ENCODE measurements at places on chromosomes 7 and 10. TPM values are rescaled to one million over a fixed set of nuclear protein-coding genes. Genes with fewer than 3 reads are reported as not detected.

Gene RAMP3
- 77.2 TPM for total RNA-seq

Gene TAC1
- total RNA-seq, result not detected

Gene EBF3
- total RNA-seq, result 5.8 TPM

Gene IFIT1B
- not detected for total RNA-seq

- no peaks in the 10 kb centered on the region for H3K27me3 ChIP-seq
- H3K27ac ChIP-seq, result no peak overlapping the region
- no peaks in the 10 kb centered on the region for H3K4me1 ChIP-seq
- no peak overlapping the region for H3K4me3 ChIP-seq
- no peaks in the 10 kb centered on the region for H3K36me3 ChIP-seq
- no peak for DNase-seq
These were observed 26.4 kb downstream of the RAB11FIP2 start for GRCh38 chr10:118020365-118020764.

DNA sequence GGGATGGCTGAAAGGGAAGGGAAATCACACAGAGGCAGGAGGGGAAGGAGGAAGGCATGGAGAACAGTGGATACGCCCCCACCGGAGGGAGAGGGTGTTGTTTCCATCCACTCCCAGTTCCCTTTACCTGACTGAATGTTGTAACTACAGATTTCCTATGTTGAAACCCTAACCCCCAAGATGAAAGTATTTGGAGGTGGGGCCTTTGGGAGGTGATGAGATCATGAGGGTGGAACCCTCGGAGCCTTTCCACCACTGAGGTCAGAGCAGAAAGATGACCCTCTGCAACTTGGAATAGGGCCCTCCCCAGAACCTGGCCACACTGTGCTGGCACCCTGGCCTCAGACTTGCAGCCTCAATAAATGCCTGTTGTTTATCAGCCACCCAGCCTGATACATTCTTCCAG lies 48.6 kb upstream of the CNPY1 start:
- no peak for DNase-seq
- H3K36me3 ChIP-seq, result no peaks in the 10 kb centered on the region
- H3K4me1 ChIP-seq, result peaks cover 5% of the 10 kb centered on the region
- H3K27me3 ChIP-seq, result no peaks in the 10 kb centered on the region
- no peak overlapping the region for H3K4me3 ChIP-seq

DNA sequence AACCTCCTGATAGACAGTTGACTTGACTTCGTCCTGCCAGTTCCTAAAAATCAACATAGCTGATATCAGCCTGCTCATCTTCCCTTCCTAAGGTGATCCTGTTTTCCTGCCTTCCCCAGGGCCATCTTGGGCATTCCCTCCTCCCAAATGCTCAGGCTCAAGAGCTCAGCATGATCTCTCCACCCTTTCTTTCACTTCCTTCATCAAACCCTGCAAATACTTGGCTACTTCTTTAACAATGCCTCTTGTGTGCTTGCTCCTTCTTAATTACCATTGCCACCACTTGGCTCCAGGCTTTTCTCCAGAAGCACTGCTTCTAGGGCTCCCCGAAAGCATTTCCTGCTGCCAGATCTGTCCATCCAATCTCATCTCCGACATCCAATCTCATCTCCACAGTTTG lies 7.3 kb downstream of the FSCN3 start:
- H3K36me3 ChIP-seq, result no peaks in the 10 kb centered on the region
- no peak for DNase-seq
- H3K4me3 ChIP-seq, result no peak overlapping the region
- no peaks in the 10 kb centered on the region for H3K4me1 ChIP-seq
- H3K27ac ChIP-seq, result no peak overlapping the region

GRCh38 chr7:34457329-34457728 lies 200.7 kb upstream of the NPSR1 start:
- no peaks in the 10 kb centered on the region for H3K36me3 ChIP-seq
- DNase-seq, result no peak
- no peaks in the 10 kb centered on the region for H3K4me1 ChIP-seq

DNA sequence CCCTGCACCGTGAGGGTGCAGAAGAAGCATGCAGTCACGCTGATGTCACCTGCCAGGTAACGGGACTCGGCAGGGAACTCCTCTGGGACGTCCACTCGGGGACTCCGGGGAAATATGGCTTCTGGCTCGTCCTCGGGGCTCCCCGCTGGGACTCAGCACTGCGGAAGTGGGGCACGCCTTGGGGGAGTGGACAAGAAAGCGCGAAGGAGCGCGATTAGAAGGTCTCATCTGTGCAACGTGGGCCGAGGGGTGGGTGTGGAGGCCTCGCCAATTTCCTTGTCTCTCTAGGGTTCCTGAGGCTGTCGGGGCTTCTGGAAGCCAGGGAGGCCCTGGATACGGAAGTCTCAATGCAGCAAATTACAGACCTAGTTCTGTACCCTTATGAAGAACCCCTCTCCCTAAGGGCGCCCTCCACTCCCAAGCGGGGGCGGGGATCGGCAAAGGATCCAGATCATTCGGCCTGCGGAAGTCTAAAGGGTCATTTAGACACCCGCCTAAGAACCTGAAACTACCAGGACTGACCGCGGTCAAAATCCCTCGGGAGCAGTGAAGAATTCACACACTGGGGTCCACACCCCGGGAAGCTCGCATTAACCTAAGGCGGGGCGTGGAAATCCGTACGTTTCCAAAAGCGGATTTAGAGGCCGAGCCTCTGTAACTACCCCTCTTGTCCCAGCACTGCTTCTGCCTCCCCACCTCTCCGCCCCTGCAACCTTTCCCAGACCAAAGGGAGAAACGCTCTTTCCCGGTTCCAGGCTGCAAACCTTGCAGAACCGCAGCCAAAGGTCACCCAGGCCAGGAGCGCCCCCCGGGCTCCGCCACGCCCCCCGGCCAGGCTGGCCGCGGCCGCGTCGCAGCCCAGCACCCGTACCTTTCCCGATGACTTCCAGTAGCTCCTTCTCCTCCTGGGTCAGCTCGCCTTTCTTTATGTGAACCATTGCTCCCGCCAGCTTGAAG lies 640 bp downstream of the ANKMY2 start:
- peak overlapping the region; percentile 90 for H3K27ac ChIP-seq
- no peaks in the 10 kb centered on the region for H3K36me3 ChIP-seq
- H3K4me3 ChIP-seq, result peak overlapping the region; percentile 98
- no peaks in the 10 kb centered on the region for H3K27me3 ChIP-seq
- no peak for DNase-seq

- H3K27ac ChIP-seq, result no peak overlapping the region
- DNase-seq, result no peak
- no peak overlapping the region for H3K4me3 ChIP-seq
- H3K27me3 ChIP-seq, result no peaks in the 10 kb centered on the region
- H3K4me1 ChIP-seq, result no peaks in the 10 kb centered on the region
- H3K36me3 ChIP-seq, result peaks cover 4% of the 10 kb centered on the region
These were observed 76.0 kb downstream of the ATE1 start for GRCh38 chr10:121851786-121852185.

- H3K27me3 ChIP-seq, result no peaks in the 10 kb centered on the region
- no peaks in the 10 kb centered on the region for H3K4me1 ChIP-seq
- H3K4me3 ChIP-seq, result no peak overlapping the region
- DNase-seq, result no peak
These were observed 11.5 kb upstream of the AASS start for GRCh38 chr7:122155566-122155965.

DNA sequence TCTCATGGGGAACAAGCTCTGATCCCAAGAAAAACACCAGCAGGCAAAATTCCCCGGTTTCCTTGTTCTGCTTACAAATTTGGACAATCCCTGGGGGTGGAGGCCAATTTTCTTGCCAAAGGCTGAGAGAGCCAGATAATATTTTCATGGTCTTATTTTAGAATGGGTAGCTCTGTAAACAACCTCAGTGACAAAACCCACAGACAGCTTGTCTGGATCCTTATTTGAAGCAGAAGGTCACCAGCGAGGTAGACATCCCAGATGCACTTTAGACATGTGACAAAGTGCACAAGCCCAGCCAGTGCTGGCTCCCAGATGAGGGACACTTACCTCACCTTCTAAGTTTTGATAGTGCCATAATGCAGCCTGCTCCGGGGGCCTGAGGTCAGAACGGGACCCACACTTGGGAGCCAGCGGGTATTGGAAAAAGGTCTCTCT lies 102.6 kb upstream of the DDC start:
- no peak overlapping the region for H3K4me3 ChIP-seq
- no peaks in the 10 kb centered on the region for H3K27me3 ChIP-seq
- peak; percentile 90 for DNase-seq
- H3K4me1 ChIP-seq, result peaks cover 82% of the 10 kb centered on the region

Measured in right atrium auricular region (tissue), 2 donors.